ENCODE measurements at places on chromosomes 5 and 9.

GRCh38 chr9:136710543-136710942 lies 1.8 kb upstream of the DIPK1B start:
- DNase-seq = no peak

- DNase-seq = no peak
Measured at GRCh38 chr5:55564721-55565120, 30.0 kb upstream of the PLPP1 start.

- DNase-seq = no peak
Measured at GRCh38 chr9:107118863-107119624, 164.0 kb upstream of the RAD23B start.

- no peak for DNase-seq
Measured at GRCh38 chr5:60640901-60641300, 59.1 kb downstream of the DEPDC1B start.

GRCh38 chr5:102539562-102539961 lies 40.8 kb upstream of the SLCO6A1 start:
- no peak for DNase-seq

GRCh38 chr9:36867672-36868471 lies 166.2 kb downstream of the PAX5 start:
- no peak for DNase-seq

DNA sequence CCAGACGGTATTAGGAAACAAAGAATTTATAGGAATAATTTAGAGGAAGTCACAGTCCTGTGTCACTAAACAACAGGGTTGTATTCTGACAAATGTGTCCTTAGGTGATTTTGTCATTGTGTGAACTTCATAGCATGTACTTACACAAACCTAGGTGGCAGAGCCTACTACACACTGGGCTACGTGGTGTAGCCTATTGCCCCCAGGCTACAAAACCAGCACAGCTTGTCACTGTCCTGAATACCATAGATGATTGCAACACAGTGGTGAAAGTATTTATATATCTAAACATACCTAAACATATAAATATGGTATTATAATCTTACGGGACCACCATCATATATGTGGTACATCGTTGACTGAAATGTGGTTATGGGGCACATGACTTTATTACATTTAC lies 69.3 kb downstream of the COL23A1 start:
- no peak for DNase-seq

GRCh38 chr5:160472482-160472881 lies 50.8 kb downstream of the PTTG1 start:
- no peak for DNase-seq

DNA sequence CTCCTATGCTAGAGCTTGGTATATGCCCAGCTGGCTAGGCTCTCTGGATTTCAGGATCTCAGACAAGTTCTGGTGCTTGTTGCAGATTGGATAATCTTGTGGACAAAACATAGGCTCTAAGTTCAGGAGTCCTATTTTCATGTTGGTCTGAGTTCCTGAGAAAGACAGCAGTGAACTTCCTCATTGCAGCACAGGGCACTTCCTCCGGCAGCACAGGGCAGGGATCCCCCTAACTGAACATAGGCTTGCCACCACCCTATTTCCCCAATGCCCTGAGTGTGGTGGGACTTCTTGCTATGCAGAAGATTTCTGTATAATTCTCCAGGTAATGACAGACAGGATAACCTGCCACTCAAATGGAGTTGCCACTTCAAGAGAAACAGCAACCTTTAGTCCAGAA lies 220.1 kb downstream of the PIK3R1 start:
- no peak for DNase-seq

DNA sequence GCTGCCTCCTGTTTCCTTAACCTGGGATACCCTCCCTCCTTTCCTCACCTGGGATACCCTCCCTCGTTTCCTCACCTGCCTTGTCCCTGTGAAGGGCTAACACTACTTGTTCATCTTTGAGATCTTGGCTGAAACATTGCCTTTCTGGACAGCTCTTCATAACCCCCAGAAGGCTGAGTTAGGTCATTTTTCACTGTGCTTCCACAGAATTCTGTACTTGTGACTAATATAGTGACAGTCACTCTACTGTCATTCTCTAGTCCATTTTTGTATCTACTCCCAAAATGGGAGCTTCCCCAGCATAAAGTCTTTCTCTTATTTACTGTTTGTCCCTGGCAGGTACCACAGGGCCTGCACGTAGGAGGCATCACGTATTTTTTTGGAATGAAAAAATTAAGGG lies 21.5 kb upstream of the DAB2 start:
- no peak for DNase-seq

GRCh38 chr5:90131383-90132133 lies 278.0 kb downstream of the CETN3 start:
- DNase-seq = no peak

GRCh38 chr9:116300360-116300870 lies 146.8 kb downstream of the PAPPA start:
- no peak for DNase-seq

- no peak for DNase-seq
Measured at GRCh38 chr5:119745976-119746375, 116.6 kb downstream of the FAM170A start.

- no peak for DNase-seq
Measured at GRCh38 chr9:138103111-138103848, 225.7 kb downstream of the CACNA1B start.

DNA sequence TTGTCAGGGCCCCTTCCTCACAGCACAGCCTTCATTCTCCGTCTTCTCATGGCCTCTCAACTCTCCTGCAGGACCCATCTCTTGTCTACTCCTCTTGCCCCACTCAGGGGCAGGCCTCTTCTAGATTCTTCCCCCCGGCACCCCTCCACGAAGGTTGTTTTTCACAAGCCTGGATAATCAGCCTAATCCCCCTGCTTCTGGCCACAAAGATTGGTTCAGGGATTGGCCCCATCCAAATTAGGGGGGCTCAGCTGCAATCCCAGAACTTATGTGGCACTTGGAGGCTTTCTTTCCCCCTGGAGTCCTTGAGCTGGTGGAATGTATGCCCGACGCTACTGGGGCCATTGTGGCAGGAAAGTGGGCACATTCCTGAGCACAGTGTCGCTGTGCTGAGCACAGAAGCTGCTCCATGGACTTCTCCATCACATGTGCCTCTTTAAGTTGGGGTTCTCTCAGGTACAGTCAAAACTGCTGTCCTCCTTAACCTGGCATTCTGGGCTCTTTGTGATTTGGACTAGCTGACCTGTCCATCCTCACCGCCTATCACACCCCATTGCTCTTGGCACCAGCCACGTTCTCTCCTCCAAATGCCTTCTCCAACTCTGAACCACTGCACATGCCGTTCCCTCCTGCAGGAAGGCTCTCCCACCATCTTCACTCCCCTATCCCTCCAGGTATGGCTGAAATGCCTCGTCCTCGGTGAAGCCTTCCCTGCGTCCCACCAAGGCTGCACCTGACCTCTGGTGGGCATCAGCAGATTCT lies 66.8 kb upstream of the RNF130 start:
- no peak for DNase-seq

DNA sequence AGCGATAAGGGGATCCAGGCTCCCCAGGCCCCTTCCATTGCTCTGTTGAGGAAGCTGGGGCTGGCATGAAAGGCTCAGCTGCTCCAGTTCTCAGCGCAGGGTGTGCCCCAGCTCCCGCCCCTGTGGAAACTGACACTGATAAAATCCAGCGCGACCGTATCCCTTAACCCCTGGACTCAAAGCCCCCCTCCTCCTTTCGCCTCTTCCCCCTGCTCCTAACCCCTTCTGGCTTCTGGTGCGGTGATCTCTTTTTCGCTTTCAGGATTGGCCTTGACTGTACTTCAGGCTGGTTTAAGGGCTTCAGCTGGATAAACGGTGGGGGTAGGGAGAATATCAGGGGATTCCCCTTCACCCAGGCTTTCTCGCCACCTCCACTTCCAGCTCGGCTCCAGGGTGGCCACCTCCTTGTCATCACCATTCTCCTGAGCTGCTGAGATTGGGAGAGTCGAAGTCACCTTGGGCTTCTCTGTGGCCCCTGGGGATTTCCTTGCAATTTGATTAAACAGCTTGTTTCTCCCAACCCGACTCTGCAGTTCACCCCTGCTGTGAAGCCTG lies 843 bp downstream of the BSPRY start:
- no peak for DNase-seq

DNA sequence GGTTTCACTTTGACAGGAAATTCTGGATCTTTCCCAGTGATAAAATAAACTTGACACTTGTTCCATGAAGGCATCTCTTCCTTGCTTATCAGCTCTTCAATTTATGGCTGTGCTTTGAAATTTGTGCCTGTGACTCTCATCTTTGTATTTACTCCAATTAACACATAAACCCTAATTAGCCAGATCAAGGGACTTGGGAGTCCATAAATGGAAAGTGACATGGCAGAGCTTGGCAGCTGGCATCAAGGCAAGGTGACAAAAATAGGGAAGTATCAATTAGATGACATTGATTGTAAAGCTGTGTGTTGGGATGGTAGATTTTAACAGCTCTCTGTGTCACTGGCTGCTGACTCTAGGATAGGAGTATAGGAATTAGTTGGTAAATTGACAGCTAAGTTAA lies 133.9 kb downstream of the PBX3 start:
- no peak for DNase-seq

DNA sequence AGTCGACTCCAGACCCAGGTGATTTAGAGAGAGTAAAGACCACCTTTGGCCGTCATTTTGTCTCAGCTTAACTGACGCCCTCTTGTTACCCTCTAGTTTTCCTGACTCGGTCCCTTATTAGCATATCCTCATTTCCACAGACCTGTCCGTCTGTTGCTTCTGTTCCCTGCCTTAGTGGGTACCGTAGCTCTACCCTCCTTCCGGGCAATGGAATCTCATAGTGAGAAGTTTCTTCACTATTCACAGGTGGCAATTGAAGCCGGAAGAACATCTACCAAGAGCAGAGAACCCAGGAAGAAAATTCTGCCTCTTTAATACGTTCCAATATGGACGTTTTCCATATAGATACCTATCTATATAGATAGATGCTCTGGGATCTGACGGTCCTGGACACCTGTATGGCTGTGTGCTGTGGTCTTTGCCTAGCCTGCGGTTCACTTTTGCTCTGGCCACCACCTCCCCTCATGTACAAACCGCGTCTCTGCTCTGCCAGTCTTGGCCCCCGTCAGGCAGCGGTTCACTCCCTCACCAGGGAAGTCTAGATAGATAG lies 652 bp upstream of the TMEM161B start:
- DNase-seq = no peak
